NCI-H446 treated with DMSO at 0.1 percent for 48 hours (cell line): ENCODE measurements at places on chromosomes 6 and 20.
A peak's percentile ranks its signal among the peaks of the same experiment; 100 is the strongest.

GRCh38 chr6:130452336-130452735 lies 86.5 kb downstream of the TMEM200A start:
- no peak for DNase-seq

- DNase-seq = no peak
Observed at GRCh38 chr6:164554700-164555476, 754.5 kb downstream of the C6orf118 start.

DNA sequence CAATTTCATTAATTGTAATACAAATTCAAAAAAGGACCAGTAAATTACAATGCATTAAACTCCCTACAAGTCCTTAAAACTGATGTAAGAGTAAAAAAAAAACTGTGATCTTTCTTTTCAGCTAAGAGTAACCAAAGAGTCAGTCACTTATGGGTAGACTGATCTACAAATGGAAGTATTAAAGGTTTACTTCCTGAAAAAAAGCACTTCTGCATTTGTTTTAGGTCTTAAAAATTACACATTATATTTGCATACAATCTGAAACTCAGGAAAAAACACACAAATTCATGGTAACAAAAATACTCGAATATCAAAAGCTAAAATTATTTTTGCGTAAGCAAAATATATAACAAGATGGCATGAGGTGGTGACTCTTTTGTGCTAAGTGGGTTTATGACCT lies 23.5 kb downstream of the USP49 start:
- no peak for DNase-seq

GRCh38 chr6:126039284-126039683 lies 52.9 kb downstream of the TRMT11 start:
- DNase-seq = no peak

DNA sequence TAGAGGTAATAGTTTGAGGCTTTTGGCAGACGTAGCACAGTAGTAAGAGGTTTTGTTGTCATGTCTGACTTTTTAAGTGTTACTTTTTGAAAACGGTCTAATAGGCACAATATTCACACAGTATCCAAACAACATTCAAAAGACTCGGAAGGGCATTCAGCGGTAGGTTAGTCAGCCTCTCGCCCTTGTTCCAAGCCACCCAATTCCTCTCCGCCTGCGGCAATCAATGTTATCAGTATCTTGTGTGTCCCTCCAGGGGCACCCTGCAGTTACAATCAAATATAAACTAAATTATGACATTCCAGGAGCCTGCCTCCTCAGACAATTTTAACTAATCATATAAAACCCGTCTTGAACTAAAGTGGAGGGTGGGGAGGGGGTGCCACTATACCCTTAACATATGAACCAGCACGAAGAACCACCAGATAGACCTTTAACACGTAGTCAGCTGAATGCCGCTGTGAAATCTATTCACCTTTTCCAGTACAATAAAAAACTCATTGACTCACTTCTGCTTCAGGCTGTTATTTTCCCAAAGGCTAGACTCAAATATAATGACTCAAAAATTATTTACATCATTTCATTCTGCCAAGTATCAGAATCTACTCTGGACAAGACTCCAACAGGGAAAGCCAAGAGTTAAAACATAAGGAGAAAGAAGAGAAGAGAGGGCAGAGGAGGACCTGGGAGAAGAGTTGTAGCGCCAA lies 1.6 kb downstream of the TENT5A start:
- DNase-seq = no peak

- DNase-seq = no peak
Observed at GRCh38 chr6:45052325-45052724, 275.8 kb upstream of the RUNX2 start.

DNA sequence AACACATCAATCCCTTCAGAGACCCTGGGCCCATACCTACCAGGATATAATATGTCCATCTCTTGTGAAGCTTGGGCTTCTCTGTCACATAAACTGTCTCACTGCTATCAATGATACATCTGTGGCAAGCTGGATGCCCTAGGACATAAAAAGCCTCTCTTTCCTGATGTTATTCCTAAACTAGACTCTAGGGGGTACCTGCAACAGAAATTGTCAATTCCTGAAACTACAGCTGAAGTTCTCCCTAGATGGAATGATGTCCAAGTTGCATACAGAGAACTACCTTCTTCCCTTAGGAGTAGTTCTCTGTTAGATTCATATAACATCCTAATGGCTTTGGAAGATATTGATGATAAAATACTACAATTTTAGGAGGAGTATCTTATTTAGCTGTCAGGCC lies 35.8 kb downstream of the TBX18 start:
- no peak for DNase-seq

- DNase-seq = no peak
Observed at GRCh38 chr20:62096421-62097380, 25.6 kb upstream of the LSM14B start.

DNA sequence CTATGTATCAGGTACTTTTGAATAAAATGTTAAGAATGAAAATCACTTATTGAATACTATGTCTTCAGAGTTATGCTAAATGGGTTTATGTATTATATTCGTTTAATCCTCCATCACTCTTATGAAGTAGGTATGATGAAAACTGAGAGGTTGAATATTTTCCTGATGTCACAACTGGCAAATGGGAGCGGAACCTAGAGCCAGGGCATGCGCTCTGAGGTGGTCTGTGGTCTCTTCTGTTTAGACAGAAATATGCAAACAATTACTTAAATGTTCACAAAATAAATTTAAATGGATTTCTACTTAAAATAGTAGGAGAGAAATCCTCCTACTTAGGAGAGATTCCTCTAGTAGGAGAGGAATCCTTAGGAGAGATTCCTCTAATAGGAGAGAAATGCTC lies 21.3 kb upstream of the UTRN start:
- no peak for DNase-seq

GRCh38 chr6:110492584-110492983 lies 16.2 kb upstream of the SLC22A16 start:
- DNase-seq = no peak

DNA sequence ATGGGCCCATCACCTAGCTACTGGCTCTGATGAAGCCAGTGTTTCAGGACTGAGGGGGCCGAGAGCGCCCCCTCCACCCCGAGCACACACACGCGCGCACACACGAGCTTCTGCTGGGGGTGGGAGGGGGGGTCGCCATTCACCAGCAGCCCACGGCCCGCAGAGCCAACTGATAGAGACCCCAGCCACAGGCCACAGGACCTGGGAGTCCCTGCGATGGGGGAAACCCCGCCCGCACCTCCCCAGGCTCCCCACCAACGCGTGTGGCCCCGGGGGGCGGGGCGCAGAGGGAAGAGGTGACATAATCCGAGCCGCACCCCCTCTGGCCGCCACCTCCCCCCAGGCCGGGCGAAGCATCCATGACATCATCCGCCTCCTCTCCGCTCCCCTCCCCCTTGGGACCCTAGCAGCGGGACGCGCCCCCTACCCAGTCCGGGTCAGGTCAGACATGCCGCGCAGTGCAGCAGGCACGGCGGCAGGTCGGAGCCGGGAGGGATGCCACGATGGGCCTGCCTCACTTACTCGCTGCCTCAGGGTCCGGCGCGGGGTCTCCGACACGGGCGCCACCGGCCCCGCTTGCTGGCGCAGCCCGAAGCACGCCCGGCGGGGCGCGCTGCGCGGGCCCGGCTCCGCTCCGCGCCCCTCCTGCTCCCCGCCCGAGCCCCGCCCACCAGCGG lies at the start of gene LZTS3:
Gene LZTS3, minus strand, starts transcription at position 617 of the 677 bp plus-strand sequence. CDS start 6,386 bp downstream, outside the sequence.
- DNase-seq = peak; percentile 62
